ENCODE measurements at places on chromosomes 4 and X.

- DNase-seq, result no peak
Measured at GRCh38 chr4:117001077-117001476, 84.3 kb downstream of the TRAM1L1 start.

- no peak for DNase-seq
Measured at GRCh38 chrX:94515009-94515408, 841.0 kb downstream of the FAM133A start.

DNA sequence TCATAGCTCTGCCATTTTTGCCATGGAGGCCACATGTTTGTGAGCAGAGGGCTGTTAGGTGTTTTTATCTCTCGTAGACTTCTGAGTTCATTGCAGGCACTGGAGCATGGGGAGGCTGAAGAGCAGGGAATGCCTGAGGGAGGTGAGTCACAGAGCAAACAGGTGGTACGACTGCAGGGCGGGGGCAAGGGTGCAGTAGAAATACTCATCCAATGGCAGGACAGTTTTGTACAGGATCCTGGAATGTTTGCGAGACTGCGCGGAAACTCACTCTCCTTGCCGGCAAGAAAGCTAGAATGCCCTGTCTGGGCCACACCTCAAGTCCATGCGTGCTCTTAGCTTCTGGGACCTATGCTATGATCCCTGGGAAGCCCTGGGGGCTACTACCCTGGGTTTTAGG is 20.0 kb upstream of the VCX2 start:
- no peak for DNase-seq

- DNase-seq, result no peak
Measured at GRCh38 chrX:71859637-71860036, 51.0 kb upstream of the NHSL2 start.

GRCh38 chr4:25174674-25175073 is 14.4 kb upstream of the SEPSECS start:
- DNase-seq, result no peak

- no peak for DNase-seq
Measured at GRCh38 chr4:54386042-54386669, 157.1 kb downstream of the PDGFRA start.

DNA sequence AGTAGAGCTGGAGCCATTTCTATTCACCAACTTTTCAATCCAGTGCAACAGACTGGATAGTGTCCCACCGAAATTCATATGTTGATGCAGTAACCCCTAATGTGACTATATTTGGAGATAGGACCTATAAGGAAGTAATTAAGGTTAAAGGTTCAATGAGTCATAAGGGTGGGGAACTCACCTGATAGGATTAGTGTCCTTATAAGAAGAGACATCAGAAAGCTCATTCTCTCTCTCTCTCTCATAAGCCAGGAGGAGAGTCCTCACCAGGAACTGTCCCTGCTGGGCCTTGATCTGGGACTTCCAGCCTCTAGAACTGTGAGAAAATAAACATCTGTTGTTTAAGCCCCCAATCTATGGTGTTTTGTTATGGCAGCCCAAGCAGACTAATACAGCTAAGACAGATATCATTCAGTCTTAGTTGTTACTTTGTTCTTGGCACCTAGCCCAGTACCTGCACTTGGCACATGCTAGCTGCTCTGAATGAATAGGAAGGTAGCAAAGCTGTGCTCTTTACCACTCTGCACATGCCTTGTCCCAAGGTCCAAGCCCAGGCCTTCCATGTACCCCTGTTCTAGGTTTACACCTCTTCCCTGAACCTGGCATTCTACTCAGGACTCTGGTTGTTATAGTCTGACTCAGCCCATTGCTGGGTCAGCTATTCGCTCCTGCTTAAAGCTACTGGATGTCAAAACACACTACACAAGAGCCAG is 19.2 kb upstream of the BRS3 start:
- DNase-seq, result no peak

GRCh38 chr4:17447056-17447455 is 64.8 kb downstream of the QDPR start:
- DNase-seq, result no peak

GRCh38 chr4:150562751-150563150 is 19.2 kb upstream of the MAB21L2 start:
- DNase-seq, result no peak

GRCh38 chr4:102103368-102103767 is 241.9 kb downstream of the SLC39A8 start:
- no peak for DNase-seq

DNA sequence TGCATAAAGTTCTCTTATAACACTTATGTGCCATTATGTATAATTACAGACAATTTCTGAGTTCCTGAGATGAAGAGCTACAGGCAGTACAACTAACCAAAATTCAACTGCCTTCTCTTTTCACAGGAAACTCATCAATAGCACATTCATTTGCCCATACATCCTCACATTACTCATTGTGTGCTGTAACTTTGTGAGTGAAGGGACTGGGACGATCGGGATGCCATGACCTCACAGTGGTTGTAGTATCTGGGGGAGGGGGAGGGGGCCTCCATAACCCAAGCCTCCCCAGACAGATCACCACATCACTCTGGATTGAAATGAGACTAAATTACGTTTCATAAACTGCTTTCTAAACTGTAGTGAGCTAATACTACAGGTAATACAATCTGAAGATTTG is 60.7 kb downstream of the ABCG2 start:
- no peak for DNase-seq

DNA sequence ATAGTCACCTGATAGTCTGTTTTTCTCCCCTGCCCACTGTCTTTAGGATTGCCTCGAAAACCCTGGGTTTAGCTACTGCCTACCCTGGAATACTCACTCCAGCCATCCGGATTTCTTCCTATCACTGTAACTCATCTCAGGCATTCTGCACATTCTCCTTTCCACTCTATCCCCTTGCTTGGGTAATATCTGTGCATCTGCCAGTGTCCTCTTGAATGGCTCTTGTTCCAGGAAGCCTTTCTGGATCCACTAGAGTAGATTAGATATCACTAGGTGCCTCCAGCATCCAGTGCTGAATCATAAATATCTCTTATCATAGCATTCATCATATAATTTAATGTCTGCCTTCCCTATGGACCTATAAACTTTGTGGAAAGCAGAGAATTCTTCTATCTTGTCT is 17.1 kb upstream of the GALNT7 start:
- no peak for DNase-seq

DNA sequence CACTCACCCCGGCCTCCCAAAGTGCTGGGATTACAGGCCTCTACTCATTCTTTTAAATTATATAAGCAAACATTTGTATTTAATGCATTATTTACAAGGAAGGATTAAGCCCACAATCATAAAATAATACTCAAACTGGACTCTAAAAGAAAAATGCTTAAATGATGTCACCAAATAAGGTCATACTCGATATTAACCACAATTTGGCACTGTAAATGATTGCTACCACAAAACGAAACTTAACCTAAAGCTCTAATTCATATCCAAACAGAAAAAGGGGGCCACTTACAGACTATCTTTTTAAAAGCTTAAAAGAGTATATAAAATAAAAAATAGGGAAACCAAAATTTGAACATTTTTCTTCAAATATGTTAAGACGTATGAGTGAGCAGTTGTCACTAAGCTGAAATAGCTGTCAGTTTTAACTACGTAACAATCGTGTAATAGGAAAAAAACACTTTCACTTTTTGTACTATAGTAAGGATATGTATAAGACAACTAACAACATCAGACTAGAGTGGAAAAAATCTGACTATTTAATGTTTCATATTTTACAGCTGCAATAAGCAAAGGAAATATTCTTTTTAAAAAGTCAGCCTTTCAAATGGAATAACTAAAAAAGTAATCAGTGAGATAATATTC is 108.2 kb upstream of the GPR34 start:
- no peak for DNase-seq

DNA sequence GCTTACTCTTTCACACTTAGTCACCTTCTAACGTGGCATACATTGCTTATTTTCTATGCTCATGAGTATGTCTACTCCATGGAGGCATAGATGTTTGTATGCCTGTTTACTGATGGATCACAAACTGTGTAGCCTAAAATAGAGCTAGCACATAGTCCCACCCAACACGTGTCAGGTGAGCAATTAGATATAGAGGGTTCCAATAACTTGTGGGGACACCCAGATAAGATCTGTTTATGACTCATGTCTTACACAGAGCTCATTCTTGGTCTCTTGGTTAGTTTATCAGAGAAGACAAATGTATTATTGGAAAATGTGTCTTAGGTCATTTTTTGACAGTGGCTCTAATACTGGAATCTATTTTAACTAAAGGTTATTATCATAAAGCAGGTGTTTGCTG is 6.8 kb downstream of the ZFP42 start:
- DNase-seq, result no peak

DNA sequence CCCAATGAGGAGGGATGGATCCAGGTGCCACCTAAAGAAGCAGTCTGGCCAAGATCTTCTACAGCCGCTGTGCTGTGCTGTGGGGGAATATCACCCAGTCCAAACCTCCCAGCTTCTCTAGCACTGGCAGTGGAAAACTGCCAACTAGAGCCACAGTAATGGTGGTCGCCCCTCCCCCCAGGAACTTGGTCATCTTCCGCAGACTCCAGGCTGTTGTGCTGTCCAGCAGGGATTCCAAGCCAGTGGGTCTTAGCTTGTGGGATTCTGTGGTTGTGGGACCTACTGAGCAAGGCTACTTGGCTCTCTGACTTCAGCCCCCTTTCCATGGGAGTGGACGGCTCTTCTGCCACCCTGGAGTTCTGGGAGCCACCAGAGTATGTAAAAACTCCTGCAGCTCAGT is 18.2 kb downstream of the GPRASP1 start:
- DNase-seq, result no peak

GRCh38 chr4:184807797-184808712 is 17.7 kb downstream of the ACSL1 start:
- DNase-seq, result no peak

GRCh38 chrX:49250578-49250977 is 13.9 kb downstream of the FOXP3 start:
- no peak for DNase-seq

DNA sequence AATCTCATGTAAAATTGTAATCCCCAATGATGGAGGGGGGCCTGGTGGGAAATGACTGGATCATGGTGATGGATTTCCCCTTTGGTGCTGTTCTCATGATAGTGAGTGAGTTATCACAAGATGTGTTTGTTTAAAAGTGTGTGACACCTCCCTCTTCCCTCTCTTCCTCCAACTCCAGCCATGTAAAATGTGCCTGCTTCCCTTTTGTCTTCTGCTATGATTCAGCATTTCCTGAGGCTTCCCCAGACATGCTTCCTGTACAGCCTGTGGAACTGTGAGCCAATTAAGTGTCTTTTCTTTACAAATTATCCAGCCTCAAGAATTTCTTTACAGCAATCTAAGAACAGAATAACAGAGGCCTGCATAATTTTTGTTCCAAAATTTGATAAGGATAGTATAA is 85.2 kb downstream of the ANAPC10 start:
- DNase-seq, result no peak

GRCh38 chr4:123449780-123450179 is 53.2 kb downstream of the SPRY1 start:
- DNase-seq, result no peak

- DNase-seq, result no peak
Measured at GRCh38 chr4:155405059-155405458, 28.3 kb upstream of the MAP9 start.

DNA sequence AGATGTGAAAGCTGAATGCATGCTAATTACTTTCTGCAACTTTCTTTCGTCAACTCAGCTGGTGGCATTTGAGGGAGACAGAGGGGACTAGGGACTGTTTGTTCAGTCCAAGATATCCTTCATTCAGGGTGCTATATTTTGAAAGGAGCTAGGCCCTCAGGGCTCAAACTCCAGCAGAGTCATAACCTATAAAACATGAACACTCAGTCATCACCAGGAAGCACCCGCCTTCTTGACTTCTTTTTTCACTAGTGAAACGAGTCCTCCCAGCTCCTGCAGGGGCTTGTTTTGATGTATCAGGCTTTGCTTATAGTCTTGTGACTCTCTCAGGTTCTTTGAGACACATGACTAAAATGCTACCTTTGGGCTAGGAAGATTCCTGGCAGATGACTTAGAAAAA is 230.6 kb downstream of the PCDH7 start:
- no peak for DNase-seq

GRCh38 chrX:148269513-148269912 is 230.9 kb upstream of the AFF2 start:
- DNase-seq, result no peak

DNA sequence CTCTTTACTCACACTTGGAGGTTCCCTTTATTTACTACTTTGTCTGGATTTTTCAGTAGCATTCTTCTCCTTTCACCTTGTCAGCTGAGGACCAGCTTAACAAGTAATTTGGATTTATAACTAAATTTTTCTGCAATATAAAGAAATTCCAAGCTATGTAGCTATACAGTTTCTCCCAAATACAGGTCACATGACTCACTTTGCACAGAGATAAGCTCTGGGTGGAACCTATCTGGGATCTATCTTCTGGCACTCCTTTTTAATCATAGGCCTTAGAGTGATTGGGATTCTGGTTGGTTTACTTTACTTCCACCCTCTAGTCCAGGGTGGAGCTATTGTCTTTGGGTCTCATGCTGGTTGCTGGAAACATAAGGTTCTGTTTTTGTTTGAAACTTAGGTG is 34.9 kb upstream of the STK26 start:
- no peak for DNase-seq

DNA sequence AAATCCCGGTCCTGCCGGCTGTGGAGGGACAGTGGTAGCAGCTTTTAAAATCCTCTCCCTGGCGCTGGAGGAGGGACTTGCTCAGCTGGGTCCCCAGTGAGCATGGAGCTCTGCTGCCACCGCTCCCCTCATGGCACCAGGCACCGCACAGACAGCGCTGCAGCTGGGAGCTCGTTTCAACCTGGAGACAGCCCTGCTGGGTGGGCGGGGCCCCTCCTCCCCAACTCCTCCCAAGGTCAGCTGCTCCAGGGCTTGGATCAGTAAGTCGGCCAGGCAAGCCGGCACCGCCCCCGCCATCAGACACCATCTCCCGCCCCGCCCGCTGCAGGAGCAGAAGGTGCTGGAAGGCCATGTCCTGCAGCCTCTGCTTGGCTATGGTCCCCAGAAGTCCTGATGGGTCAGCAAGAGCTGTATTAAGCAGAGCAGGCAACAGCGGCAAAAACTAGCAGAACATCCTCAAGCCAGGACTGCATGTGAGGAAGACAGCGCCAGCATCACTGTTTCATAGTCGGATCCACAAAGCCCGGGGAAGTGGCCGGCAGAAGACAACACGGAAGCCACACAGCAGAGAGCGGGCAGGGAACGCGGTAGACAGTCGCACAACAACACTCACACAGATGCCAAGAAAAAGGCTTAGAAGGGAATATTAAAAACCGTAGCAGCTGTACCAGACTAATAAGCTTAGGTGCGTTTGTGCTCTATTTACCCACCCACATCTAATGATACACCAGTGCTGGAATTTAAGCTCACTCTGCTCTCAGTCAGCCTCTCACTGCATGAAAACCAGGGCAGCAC is 16.2 kb downstream of the ZFYVE28 start:
- DNase-seq, result peak; percentile 53

Data from mesothelial cell of epicardium (in vitro differentiated cells).